ENCODE measurements at places on chromosomes 3 and 15. TPM values are rescaled to one million over a fixed set of nuclear protein-coding genes. Genes with fewer than 3 reads are reported as not detected.

GRCh38 chr3:158330870-158331269, 221.0 kb downstream of the RSRC1 start:
- no peak for DNase-seq
- no peak overlapping the region for H3K4me3 ChIP-seq
- no peaks in the 10 kb centered on the region for H3K27me3 ChIP-seq
- peaks cover 5% of the 10 kb centered on the region for H3K4me1 ChIP-seq
- H3K36me3 ChIP-seq, result peaks cover 14% of the 10 kb centered on the region
- H3K27ac ChIP-seq, result no peak overlapping the region

LINGO1 gene
- not detected for total RNA-seq

DNA sequence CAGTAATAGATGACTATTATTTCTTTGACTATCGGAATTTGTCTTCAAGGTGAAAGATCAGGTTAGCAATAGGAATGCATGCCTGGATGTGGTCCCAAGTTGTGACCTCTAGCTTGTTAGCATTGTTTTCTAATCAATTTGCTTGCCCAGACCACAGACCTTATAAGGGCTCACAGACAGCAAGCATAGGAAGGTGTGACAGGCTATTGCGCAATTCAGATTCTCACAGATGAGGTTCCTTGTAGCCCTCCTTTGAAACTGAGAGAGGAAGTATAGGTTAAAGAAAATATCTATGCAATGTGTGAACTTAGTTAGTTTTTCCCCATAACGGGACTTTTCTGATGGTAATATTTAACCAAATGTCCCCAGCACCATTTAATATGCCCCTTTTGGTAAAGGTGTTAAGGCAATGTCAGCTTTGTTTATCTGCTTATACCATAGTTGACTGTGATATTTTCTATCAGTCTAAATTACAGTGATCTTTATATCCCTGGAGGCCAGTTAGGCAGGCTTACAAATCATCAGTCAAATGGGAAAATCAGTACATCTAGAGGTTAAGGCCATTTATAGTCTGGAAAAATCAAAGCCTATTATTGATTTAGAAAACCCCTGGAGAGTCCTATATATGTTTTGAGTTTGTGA, 168.1 kb upstream of the MBNL1 start:
- no peaks in the 10 kb centered on the region for H3K27me3 ChIP-seq
- H3K36me3 ChIP-seq, result no peaks in the 10 kb centered on the region
- peaks cover 3% of the 10 kb centered on the region for H3K4me1 ChIP-seq
- H3K27ac ChIP-seq, result no peak overlapping the region

GRCh38 chr15:43920254-43920600, 93.4 kb downstream of the WDR76 start:
- H3K4me1 ChIP-seq, result no peaks in the 10 kb centered on the region
- no peak overlapping the region for H3K4me3 ChIP-seq
- no peak for DNase-seq
- H3K27me3 ChIP-seq, result peaks cover 6% of the 10 kb centered on the region

- peaks cover 3% of the 10 kb centered on the region for H3K36me3 ChIP-seq
- H3K27me3 ChIP-seq, result no peaks in the 10 kb centered on the region
- H3K27ac ChIP-seq, result no peak overlapping the region
Measured at GRCh38 chr3:183980403-183980802, 37.3 kb downstream of the ABCC5 start.

SRGAP3 gene
- 1.5 TPM for total RNA-seq

PAK6 gene
- 0.53 TPM for total RNA-seq

DNA sequence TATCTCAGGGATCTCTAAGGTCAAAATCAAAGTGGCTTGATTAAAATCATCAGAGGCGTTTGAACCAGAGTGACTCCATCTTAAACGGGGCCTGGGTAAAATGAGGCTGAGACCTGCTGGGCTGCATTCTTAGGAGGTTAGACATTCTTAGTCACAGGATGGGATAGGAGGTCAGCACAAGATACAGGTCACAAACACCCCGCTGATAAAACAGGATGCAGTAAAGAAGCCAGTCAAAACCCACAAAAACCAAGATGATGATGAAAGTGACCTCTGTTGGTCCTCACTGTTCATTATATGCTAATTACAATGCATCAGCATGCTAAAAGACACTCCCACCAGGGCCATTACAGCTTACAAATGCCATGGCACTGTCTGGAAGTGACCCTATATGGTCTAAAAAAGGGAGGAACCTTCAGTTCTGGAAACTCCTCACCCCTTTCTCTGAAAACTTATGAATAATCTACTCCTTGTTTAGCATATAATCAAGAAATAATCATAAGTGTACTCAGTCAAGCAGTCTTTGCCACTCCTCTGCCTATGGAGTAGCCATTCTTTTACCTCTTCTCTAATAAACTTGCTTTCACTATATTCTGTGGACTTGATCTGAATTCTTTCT, 143.3 kb upstream of the SLCO3A1 start:
- H3K36me3 ChIP-seq, result no peaks in the 10 kb centered on the region
- no peak overlapping the region for H3K27ac ChIP-seq
- no peak for DNase-seq
- peaks cover 17% of the 10 kb centered on the region for H3K27me3 ChIP-seq

- no peak overlapping the region for H3K27ac ChIP-seq
- DNase-seq, result no peak
- H3K4me1 ChIP-seq, result no peaks in the 10 kb centered on the region
- peaks cover 12% of the 10 kb centered on the region for H3K36me3 ChIP-seq
- no peaks in the 10 kb centered on the region for H3K27me3 ChIP-seq
- no peak overlapping the region for H3K4me3 ChIP-seq
Measured at GRCh38 chr3:122843604-122844003, 48.7 kb downstream of the SLC49A4 start.

- no peak overlapping the region for H3K27ac ChIP-seq
- no peak for DNase-seq
- H3K36me3 ChIP-seq, result no peaks in the 10 kb centered on the region
- peaks cover 27% of the 10 kb centered on the region for H3K27me3 ChIP-seq
- no peaks in the 10 kb centered on the region for H3K4me1 ChIP-seq
Measured at GRCh38 chr15:51190424-51191068, 95.8 kb upstream of the TNFAIP8L3 start.

DNA sequence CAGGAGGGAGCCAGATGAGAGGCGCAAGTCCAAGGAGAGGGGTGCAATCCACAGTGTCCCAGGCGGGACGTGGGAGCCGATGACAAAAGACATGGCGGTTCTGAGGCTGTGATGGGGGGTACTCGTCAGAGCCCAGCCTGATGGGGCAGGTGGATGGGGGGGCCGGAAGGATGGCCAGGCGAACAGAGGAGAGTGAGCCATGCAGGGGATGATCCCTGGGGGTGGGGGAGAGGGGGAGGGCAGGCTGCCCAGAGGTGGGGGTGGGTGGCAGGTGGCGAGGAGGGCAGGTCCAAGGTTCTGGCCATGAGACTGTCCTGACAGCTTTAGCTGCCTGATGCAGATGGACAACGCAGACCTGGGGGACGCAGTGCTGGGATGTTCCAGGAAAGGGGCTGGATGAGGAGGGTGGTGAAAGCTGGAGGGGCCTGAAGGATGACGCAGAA, 8.9 kb upstream of the CSPG4 start:
- no peak overlapping the region for H3K4me3 ChIP-seq
- H3K27ac ChIP-seq, result no peak overlapping the region
- H3K27me3 ChIP-seq, result peaks cover 4% of the 10 kb centered on the region
- DNase-seq, result no peak
- H3K36me3 ChIP-seq, result no peaks in the 10 kb centered on the region

- no peak overlapping the region for H3K4me3 ChIP-seq
- H3K27me3 ChIP-seq, result no peaks in the 10 kb centered on the region
- H3K27ac ChIP-seq, result no peak overlapping the region
- H3K4me1 ChIP-seq, result no peaks in the 10 kb centered on the region
- DNase-seq, result no peak
- no peaks in the 10 kb centered on the region for H3K36me3 ChIP-seq
Measured at GRCh38 chr3:177687291-177687690, 490.0 kb upstream of the TBL1XR1 start.

DNA sequence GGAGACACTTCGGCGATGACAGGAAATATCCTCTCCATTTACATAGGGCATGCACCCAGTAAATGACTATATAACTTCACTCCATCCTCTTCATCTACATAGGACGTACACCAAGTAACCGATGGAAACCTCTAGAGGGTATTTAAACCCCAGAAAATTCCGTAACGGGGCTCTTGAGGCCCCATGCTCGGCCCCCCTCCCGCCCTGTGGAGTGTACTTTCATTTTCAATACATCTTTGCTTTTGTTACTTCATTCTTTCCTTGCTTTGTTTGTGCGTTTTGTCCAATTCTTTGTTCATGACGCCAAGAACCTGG, 7.5 kb upstream of the FAM107A start:
- DNase-seq, result peak; percentile 16
- H3K4me3 ChIP-seq, result peak overlapping the region; percentile 73
- peaks cover 19% of the 10 kb centered on the region for H3K4me1 ChIP-seq

GRCh38 chr15:82585072-82585471, 44.8 kb upstream of the RPS17 start:
- no peak overlapping the region for H3K27ac ChIP-seq
- no peak overlapping the region for H3K4me3 ChIP-seq
- H3K27me3 ChIP-seq, result peaks cover 19% of the 10 kb centered on the region

LIPH gene
- not detected for total RNA-seq

CLRN1 gene
- not detected for total RNA-seq

PP2D1 gene
- not detected for total RNA-seq

- H3K27ac ChIP-seq, result peak overlapping the region; percentile 0
- H3K36me3 ChIP-seq, result no peaks in the 10 kb centered on the region
- no peak for DNase-seq
- H3K4me3 ChIP-seq, result no peak overlapping the region
- H3K27me3 ChIP-seq, result no peaks in the 10 kb centered on the region
- peaks cover 54% of the 10 kb centered on the region for H3K4me1 ChIP-seq
Measured at GRCh38 chr3:155880286-155880685, 9.8 kb downstream of the GMPS start.

DNA sequence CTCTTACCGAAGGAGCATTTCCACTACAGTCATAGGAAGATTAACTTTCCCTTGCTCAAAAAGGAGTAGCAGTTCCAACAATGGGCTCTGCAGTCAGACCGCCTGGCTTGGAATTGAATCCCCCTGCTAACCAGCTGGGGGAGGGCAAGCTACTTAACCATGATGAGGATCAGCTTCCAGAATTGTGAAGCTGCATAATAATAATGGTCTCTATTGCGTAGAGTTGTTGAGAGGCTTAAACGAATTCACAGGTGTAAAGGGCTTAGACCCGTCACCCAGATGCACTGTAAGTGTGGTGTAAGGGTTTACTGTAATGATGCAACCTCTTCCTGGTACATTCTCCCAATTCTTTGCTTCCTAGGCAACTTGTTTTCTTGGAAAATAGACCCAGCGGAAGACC, 185.2 kb upstream of the RGMA start:
- DNase-seq, result no peak
- H3K4me3 ChIP-seq, result no peak overlapping the region
- no peaks in the 10 kb centered on the region for H3K27me3 ChIP-seq
- peaks cover 2% of the 10 kb centered on the region for H3K36me3 ChIP-seq
- H3K27ac ChIP-seq, result no peak overlapping the region

DNA sequence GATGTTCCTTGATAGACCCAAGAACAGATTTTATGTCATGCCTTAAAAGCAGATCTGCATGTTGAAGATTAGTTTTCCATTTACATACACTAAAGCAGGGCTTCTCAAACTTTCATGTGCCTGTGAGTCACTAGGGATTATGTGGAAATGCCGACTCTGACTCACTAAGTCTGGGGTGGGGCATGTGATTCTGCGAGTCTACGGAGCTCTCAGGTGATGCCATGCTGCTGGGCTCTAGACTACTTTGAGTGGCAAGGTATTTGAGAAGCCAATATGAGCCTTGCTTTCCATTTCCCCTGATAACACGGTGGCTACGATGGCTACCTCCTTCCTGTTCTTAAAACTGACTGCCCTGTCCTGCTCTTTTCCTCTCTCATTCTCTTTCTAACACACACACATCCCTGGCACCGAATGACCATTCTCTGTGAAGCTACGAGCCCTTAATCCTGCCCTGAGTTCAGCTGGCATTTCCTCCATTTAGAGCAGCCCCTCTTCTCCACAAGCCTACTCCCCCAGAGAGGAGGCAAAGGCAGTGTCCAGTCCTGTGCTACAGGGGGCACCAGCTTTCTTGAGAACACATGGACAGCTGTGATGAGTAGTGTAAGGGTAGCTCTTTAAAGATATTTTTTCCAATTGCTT, 39.7 kb upstream of the PYGO1 start:
- no peaks in the 10 kb centered on the region for H3K36me3 ChIP-seq
- no peaks in the 10 kb centered on the region for H3K4me1 ChIP-seq
- no peaks in the 10 kb centered on the region for H3K27me3 ChIP-seq
- H3K4me3 ChIP-seq, result no peak overlapping the region

CHRM5 gene
- not detected for total RNA-seq

- no peak overlapping the region for H3K4me3 ChIP-seq
- H3K27ac ChIP-seq, result no peak overlapping the region
- peaks cover 3% of the 10 kb centered on the region for H3K4me1 ChIP-seq
- peak; percentile 15 for DNase-seq
Measured at GRCh38 chr3:127821394-127821793, 921 bp downstream of the MGLL start.

- DNase-seq, result no peak
- peaks cover 2% of the 10 kb centered on the region for H3K27me3 ChIP-seq
- no peak overlapping the region for H3K4me3 ChIP-seq
- H3K27ac ChIP-seq, result no peak overlapping the region
- H3K4me1 ChIP-seq, result no peaks in the 10 kb centered on the region
- H3K36me3 ChIP-seq, result no peaks in the 10 kb centered on the region
Measured at GRCh38 chr3:142735462-142735861, 11.6 kb downstream of the TRPC1 start.

DNA sequence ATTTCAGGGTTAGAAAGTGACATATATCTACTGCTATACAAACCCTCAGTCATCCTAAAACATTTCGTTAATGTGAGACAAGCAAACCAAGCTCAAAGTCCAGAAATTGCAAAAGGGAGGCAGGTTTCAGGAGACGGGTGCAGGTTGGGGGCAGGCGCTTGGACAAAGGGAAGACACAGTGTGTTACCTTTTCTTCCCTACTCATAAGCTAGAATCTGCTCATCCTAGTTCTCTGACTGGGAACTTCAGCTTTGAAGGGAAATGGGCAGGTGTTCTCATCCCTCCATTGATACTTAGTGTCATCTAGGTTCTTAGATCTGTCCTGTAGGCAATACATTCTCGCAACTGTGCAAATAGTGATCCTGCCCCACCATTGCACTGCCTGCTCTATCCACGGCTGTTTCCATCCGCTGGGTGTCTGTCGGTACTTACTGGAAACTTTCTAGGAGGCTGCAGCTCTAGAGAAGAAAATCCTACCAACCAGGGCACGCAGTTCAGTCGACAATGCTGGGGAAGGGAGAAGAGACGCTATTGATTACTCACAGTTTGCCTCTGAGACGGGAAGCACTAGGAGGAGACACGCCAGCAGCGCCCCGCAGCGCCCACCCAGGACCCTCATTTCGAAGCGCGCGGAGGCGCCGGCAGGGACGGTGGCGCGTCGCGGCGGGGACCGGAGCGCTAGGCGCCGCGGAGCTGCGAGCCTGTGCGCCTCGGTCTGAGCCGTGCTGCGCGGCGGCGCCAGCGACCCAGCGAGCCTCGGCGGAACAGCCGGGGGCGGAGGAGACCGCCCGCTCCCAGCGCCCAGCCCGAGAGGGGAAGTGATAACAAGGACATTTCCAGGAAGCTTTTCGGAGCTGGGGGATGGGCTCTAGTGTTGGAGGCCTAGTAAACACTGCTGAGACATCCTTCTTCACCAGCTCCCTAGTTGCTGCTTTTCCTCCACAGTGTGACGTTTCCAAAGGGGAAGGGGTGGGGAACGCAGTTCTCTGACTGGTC, at the start of gene PROS1:
PROS1 (minus strand) TSS at position 766 of the 996 bp plus-strand sequence; CDS start at position 619, 147 bp downstream.
- peak within 1 kb of the TSS; percentile 78 for H3K27ac ChIP-seq
- peaks cover 13% of the 10 kb centered on the region for H3K27me3 ChIP-seq
- peak; percentile 76 for DNase-seq
- H3K36me3 ChIP-seq, result no peaks in the 10 kb centered on the region

- peaks cover 2% of the 10 kb centered on the region for H3K27me3 ChIP-seq
- peaks cover 2% of the 10 kb centered on the region for H3K36me3 ChIP-seq
- H3K27ac ChIP-seq, result no peak overlapping the region
- H3K4me1 ChIP-seq, result no peaks in the 10 kb centered on the region
- H3K4me3 ChIP-seq, result no peak overlapping the region
Measured at GRCh38 chr3:141346007-141346406, 22.3 kb upstream of the ZBTB38 start.

IL12A gene
- total RNA-seq, result not detected
